Activated B cell treated with CpG ODN at 0.5 μM for 24 hours (primary cell): ENCODE measurements at places on chromosomes 1 and 21.

DNA sequence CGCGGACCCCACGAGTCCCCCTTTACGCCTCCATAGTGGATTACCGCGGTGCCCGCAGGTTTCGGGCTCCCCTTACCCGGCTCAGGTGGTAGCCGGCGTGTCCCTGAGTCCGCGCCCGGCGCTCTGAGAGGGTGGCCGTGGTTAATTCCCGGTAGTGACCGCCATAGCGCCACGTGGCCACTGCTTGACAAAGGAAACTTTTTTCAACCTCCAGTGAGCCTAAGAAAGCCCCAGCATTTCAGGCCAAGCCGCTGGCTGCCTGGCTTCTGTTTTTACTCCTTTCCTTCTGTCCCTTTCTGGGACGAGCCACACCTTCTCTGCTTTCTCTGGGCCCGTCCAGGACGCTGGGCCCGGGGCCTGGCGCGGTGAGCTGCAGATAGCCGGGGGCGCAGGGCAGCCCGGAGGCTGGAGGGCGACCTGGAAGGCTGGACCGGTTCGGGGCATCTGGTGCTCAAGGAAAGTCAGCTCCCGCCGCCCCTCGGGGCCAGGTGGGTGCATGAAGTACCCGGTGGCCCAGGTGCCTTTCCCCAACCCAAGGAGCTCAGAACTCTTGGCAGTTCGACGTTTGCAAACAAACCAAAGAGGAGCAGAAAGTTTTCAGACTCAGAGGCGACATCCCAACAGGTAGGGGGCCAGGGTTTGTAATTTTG, 540 bp upstream of the C1orf198 start:
- no peak for DNase-seq

GRCh38 chr1:231706934-231707333, 80.3 kb downstream of the DISC1 start:
- DNase-seq: no peak

- DNase-seq: no peak
Measured at GRCh38 chr1:233664804-233665574, 51.1 kb downstream of the KCNK1 start.

- DNase-seq: no peak
Measured at GRCh38 chr1:240322943-240323342, 231.3 kb downstream of the FMN2 start.

DNA sequence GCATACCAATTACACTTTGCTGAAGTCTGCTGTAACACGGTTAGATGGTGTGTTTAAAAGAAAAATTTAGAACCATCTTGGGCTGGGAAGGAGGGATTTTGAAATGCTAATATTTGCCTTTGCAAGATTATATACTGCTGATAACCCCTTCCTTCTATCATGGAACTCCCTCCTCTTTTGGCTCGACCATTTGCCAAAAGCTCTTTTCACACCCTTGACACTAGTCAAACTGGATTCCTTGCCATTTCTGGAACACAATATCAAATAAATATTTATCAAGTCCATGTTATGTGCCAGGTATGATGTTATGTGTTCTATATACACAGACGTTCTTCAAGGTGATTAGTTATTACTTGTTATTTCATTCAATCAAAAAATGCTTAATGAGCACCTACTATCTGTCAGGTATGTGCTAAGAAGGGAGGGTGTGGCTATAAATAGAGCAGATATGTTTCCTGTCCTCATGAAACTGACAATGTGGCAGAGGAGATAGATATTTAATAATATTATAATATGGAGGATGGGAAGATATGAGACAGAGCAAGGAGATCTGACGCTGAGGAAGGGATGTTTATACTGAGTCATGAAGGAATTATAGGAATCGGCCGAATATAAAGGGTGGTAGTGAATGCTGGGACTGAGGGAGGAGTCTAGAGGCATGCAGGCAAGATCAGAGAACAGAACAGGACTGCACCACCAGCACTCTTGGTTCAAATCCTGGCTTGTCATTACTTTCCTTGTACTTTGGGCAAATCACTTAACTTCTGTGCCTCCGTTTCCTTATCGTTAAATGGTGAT, 16.1 kb upstream of the XPR1 start:
- no peak for DNase-seq

DNA sequence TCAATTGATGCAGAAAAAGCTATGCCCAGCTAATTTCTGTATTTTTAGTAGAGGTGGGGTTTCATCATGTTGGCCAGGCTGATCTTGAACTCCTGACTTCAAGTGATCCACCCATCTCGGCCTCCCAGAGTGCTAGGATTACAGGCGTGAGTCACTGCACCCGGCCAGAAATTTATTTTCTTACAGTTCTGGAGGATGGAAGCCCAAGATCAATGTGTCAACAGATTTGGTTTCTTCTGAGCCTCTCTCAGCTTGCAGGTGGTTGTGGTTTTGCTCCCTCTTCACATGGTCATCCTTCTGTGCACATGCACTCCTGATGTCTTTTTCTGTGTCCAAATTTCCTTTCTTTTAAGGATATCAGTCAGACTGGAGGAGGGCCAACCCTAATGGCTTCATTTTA, 35.6 kb downstream of the SHCBP1L start:
- no peak for DNase-seq

DNA sequence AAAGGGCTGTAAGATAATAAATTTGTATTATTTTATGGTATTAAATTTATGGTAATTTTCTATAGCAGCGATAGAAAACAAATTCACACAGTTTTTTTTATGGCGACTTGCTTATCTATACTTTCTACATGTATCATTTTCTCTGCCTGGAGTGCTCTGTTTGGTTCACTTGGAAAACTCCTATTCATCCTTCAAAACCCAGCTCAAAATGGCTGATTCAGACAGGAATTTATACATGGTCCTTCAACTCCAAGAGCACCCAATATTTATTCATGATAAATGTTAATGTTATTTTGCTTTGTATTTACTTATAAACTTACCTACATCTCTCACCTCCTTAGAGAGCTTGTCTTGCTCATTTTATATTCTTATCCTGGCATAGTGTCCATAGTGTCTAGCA, 55.6 kb upstream of the SSX2IP start:
- DNase-seq: no peak

GRCh38 chr1:93483606-93484005, 35.7 kb downstream of the FNBP1L start:
- no peak for DNase-seq

DNA sequence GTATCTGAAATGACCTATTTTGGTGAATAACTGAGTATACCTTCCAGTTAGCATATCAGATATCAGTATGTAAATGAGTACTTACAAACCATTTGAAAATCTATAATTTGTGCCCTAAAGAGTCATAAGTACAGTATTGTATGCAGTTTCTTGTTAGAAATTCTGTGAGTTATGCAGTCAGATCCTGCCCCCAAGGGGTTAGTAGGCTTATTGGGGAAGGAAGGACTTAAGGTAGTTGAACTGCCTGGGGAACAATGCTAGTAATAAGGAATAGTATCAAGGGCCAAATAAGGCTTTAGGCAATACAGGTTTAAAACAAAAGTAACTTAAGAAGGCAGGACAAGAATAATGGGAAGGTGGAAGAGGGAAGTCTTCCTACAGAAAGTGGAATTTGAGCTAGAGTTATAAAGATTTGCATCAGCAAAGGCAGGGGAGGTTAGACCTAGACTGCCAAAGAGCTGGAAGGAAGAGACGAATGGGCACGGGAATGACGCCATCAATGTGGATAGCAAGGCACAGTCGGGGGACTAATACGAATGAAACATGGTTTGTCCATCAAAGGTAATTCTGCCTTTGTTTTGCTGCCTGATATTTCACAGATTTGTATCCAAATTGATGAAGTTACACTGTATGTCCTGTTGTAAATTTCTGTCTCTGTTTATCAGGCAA, 182.9 kb upstream of the DPYD start:
- DNase-seq: no peak

DNA sequence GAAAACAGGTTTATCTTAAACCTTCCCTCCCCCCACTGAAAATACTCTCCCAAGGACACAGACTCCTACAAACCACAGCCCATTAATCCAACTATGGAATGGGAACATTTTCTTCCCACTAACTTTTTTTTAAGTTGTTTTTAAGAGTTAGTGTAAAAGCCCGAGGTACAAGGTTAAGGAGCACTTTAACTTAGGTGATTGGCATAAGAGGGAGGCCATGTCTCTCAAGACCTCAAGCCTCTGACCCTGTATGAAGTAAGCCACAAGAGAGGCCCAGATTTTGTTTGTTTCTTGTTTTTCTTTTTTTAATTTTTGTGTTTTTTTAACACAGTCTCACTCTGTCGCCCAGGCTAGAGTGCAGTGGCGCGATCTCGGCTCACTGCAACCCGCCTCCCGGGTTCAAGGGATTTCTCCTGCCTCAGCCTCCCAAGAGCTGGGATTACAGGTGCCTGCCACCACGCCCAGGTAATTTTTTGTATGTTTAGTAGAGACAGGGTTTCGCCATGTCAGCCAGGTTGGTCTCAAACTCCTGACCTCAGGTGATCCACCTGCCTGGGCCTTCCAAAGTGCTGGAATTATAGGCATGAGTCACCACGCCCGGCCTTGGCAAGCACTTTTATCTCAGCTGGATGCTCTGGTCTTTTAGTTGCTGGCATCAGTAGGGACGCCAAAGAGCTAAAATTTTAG, 14.4 kb downstream of the ARMH1 start:
- no peak for DNase-seq

DNA sequence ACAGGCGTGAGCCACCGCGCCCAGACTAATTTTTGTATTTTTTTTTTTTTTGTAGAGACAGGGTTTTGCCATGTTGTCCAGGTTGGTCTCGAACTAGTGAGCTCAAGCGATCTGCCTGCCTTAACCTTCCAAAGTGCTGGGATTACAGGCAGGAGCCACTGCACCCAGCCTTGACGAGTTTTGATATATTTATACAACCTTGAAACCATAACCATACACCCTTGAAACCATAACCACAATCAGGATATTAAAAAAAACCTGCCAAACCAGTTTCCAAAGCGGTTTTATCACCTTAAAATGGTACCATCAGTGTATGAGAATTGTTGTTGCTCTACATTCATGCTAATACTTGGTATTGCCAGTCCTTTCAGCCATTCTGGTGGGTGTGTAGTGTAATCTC, 3.7 kb upstream of the PHACTR4 start:
- DNase-seq: no peak

DNA sequence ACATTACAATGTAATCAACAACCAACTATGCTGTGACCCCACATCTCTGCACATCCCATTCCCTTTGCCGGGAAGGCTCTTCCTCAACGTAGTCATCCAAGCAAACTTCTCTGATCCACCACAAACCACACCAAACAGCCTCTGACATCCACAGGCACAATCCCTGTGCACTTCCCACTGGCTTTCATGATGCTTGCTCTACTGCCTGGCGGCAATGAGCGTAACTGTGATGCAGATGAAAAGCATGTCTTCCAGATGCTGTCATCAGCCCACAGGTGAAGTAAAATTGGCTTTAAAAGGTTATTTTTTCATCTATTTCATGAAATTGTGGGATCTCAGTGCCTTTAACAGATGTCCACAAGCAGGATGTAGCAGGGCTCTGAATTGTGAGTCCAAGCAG, 635.2 kb downstream of the SMYD3 start:
- no peak for DNase-seq

DNA sequence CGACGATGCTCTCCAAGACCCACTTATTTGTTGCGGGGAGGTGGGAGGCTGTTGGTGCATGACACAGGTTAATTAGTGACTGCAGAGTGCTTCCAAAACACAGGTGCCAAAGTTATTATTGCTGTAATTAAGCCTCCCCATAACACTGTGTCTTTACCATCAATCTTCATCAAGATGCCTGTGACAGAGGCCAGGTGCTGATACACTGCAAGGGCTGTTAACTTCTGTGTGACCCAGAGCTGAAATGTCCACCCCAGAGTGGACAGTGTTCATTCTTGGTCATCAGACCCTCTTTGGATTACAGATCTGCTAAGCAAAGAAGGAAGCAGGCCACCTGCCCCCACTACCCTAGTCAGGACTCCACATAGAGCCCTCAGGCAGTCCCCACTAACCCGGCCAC, 55.5 kb downstream of the CAPN8 start:
- no peak for DNase-seq

GRCh38 chr1:117622726-117623125, 16.9 kb downstream of the TENT5C start:
- DNase-seq: no peak

DNA sequence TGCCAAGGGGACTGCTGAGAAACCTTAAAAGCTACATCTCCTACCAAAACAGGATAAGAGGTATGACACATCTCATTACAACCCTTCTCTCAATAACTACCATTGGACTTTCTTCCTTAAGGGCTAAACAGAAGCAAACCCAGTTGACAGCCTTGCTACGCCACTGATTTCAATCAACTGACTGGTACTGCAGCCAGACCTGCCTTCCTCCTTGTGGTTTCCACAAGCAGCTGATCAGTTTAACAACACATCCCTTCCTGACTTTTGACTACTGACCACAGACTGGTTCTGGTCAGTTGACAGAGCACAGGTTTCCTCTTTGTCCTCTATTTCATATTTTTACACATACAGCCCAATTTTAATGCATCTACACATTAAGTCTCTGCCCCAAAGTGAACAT, 108.8 kb downstream of the ADAMTS1 start:
- no peak for DNase-seq
